ENCODE measurements at places on chromosomes 3 and 15.
A peak's percentile ranks its signal among the peaks of the same experiment; 100 is the strongest.

DNA sequence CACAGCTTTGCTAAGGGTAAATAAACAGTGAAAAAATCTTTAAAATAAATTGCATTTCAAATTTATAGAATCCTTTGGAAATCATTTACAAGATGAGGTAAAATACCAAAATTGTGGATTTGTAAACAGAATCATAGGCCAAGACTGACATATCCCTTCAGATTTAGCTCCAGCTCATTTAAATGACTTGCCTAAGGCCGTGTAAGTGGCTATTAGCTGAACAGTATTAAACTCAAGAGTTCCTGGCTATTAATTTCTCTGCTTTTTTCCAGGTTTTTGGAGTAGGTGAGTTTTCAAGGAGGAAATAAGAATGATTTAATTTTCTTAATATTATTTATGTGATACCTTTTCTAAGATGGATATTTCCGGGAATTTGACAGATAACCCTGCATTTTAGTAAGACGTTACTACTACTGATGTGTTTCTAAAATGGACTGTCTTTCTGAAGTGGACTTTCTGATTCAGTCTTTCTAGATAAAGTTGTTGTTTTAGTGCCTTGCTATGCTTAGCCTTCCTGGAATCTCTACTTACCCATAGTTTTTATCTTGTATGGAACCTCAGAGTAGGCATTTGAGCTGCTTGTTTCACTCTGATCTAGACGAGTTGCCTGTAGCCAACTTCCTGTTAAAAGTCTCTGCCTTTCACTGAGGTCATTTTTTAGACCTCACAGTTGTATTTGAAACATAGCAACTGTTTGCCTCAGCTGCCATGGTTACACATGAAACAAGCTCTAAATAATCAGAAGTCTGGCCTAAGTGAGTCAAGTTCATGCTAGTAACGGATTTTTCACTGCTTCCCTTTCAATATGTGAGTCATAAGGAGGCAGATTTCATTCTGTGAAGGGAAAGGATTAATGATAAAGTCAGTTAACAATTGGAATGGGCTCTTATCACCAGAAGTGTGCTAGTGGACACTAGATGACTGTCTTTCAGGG lies 127.0 kb downstream of the KLHL25 start:
- no peak for DNase-seq

- DNase-seq: no peak
Measured at GRCh38 chr3:39277893-39278615, 1.8 kb downstream of the CX3CR1 start.

DNA sequence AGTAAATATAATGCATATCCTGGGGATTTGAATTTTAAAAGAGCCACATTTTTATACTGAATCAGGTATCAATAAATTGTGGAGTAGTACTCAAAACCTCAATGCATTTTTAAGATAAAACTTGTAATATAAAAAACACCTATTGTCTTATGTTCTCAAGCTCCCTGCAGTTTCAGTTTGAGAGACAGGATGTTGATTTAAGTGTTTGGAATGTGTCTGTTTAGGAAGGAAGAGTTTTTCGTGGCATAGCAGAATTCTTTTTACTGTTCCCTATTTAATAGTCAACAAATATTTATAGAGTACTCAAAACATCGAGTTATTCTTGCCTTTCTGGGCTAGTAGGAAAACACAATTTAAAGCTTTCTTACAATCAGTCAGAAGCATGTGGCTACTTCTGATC lies 146.1 kb upstream of the BCHE start:
- no peak for DNase-seq

- DNase-seq: peak; percentile 83
Measured at GRCh38 chr3:172918165-172918564, 167.6 kb downstream of the ECT2 start.

GRCh38 chr15:65033659-65034269 lies 4.3 kb upstream of the MTFMT start:
- peak; percentile 23 for DNase-seq

GRCh38 chr15:31801152-31801551 lies 229.2 kb upstream of the CHRNA7 start:
- DNase-seq: no peak

DNA sequence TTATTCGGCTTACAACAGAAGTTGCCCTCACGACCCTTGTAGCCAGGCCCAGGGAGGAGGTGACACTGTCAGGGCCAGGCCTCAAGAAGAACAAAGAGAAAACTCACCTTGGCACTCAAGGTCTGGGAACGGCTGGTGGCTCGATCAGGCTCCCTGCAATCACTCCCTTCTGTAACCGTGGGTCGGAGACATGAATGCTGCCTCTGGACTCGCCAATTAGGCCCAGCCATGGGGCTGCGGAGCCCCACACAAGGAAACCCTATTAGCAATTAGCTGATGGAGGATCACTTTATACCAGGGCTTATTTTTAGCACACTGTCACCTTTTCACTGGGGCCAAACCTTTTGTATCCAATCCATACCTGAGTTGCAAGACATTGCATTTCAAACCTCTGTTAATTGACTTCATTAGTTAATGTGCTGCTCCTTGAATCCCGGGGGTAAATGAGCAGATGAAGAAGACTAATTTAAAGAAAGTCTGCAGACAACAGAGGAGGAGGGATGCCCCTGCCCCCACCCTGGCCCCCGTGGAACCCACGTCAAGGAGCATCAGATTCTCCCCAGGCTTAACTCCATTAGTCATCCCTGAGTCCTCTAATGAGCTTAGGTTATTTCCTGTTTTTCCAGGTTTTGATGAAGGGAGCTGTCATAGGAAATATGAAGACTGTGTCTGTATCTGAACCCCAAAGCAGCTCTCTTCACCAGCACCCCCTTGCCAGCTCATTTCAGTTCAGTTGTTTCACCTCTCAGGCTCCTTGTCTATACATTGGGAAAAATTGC lies 255.3 kb downstream of the RORA start:
- DNase-seq: no peak

- DNase-seq: no peak
Measured at GRCh38 chr3:52318186-52318816, 2.2 kb downstream of the DNAH1 start.

- no peak for DNase-seq
Measured at GRCh38 chr3:21804330-21804729, 53.3 kb upstream of the ZNF385D start.

- DNase-seq: no peak
Measured at GRCh38 chr3:242602-243355, 46.2 kb downstream of the CHL1 start.

DNA sequence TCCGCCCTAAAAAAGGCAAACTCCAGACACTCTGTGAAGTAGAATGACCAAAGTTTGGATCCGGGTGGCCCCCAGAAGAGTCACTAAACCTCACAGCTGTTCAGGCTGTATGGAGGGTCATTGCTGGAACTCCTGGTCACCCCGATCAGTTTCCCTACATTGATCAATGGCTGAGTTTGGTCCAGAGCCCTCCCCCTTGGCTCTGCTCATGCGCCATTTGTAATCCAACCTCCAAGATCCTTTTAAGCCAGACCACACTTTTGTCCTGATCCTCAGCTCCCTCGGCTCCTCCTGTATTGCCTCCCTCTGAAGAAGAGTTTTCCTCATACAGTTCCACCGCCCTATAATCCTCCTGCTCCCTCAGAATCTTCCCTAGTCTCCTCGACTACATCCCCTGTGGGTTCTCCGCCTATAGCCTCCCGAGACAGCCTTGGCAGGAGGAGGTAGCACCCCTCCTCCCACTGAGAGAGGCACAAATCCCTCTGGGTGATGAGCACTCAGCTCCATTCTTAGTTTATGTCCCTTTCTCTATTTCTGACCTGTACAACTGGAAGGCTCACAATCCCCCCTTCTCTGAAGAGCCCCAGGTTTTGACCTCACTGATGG lies 42.2 kb downstream of the ZBTB11 start:
- DNase-seq: no peak

DNA sequence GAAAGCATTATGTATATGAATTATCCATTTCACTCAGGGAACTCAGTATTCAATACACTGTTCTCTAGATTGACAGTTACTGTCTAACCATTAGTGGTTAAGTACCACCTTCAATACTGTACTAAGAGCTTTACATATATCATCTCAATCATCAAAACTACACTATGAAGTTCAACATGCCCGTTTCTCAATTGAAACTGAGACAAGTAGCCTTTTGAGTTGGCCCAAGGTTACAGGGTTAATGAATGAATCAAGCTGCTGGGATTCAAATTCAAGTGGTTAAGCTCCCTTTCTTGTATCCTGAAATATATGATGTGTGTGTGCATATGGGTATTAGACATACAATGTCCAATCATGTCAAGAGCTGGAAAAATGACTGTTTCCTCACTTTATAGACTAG lies 5.8 kb downstream of the TASOR start:
- DNase-seq: no peak

GRCh38 chr3:185049710-185050109 lies 103.2 kb downstream of the C3orf70 start:
- DNase-seq: no peak

GRCh38 chr15:52726195-52726594 lies 47.0 kb upstream of the ATOSA start:
- DNase-seq: no peak

DNA sequence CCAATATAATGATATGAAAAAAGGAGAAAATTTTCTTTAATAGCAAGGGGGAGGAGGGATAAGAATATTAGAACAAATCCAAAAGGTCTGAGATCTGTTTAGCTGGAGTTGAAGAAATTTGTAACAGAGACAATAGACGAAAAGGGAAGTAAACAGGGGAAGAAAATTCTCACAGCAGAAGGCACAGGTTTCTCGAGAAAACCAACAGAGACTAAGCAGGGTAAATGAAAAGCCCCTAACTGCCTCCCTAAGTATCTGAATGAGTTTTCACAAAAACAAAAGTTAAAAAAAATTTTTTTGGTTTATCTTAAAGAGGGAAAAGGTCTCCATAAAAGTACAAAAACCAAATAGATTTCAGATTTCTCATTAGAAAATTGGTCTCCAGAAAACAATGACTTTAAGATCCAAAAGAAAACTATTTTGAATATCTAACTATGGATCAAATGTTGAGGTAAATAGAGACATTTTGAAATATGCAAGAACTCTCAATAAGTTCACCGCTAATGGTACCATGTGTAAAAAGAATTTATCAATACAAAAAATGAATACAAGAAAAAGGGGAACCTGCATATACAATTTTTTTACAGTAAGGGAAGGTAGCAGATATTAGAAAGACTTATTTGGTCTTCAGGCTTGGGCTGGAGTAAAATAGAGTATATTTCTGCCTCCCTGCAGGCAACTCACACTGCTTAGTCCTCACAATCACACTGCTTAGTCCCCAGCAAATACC lies 23.9 kb upstream of the NEK10 start:
- DNase-seq: no peak

- no peak for DNase-seq
Measured at GRCh38 chr15:75347222-75348033, 589 bp downstream of the NEIL1 start.

DNA sequence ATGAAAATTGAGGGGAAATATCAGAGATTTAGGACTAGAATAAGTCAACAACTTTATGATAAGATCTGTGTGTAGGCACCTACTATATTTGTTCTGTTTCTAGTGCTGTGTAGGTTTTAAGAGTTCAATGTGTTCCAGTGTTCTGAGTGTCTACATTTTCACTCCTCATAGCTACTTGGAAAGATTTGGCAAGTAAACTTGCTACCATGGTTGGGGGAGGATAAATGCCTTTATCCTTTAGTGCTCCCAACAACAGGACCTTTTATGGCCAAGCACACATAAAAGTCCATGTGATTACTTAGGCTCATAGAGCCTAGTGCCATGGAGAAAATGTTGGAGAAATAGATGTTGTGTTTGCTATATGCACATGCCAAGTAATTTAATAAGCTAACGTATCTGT lies 64.0 kb downstream of the LYSMD4 start:
- no peak for DNase-seq

DNA sequence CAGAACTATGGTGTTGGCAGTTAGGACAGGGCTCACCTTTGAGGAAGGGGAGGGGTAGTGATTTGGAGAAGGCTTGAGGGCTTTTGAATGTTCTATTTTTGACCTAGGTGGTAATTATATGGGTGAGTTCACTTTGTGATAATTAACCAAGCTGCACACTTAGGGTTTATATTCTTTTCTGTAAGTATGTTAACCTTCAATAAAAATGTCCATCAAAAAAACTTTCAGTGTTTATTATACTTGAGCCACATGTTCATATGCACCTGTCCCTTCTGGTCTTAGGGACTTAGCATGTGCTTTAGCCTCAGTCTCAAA lies 28.4 kb downstream of the PDE8A start:
- no peak for DNase-seq

GRCh38 chr3:71997066-71997653 lies 212.2 kb upstream of the PROK2 start:
- DNase-seq: no peak

GRCh38 chr3:124995460-124995994 lies 60.3 kb downstream of the HEG1 start:
- DNase-seq: no peak

GRCh38 chr3:194212161-194212844 lies 76.4 kb downstream of the HES1 start:
- no peak for DNase-seq

DNA sequence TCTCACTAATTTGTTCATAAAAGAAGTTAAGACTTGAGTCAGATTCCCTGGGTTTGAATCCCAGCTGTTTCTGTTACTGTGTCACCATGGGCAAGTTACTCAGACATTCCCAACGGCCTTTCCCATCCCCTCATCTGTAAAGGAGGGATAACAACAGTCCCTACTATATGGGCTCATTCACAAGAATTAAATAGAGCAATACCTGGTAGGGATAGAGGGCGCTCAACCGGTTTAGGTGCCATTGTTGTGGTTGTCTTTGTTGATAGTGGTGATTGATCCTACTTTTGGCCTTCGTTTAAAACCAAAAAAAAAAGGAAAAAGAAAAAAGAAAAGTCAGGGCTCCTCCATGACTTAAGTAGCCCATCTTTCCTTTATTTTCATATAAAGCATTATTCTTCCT lies 563.1 kb downstream of the GRM7 start:
- DNase-seq: no peak

GRCh38 chr15:23079766-23080165 lies 40.4 kb upstream of the TUBGCP5 start:
- DNase-seq: no peak

GRCh38 chr15:96551196-96551595 lies 220.7 kb downstream of the NR2F2 start:
- no peak for DNase-seq

DNA sequence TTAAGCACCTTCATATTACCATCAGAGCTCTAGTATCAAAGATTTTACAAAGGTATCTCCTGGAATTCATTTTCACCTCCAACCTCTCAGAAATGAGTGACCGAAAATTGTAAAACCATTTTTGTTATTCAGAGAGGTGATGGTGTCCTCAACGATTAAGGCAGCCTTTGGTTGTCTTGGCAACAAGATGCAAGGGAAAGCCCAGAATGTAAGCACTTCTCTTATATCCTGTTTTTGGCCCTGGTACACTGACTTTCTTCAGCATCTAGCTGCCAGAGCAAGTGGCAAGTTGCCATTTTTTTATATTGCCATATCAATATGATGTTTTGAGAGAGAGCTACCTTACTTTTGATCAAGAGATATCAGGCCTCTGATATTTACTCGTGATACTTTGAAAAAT lies 384.9 kb upstream of the NECTIN3 start:
- DNase-seq: no peak

Measured in NCI-H748 treated with DMSO at 0.1 percent for 48 hours (cell line).